ENCODE measurements at places on chromosomes 5 and 9. TPM values are rescaled to one million over a fixed set of nuclear protein-coding genes. Genes with fewer than 3 reads are reported as not detected.

Gene MROH2B
- total RNA-seq, result not detected

Gene PRRX2
- total RNA-seq, result not detected

Gene OR1J2
- total RNA-seq, result not detected

Gene PCDHA1
- not detected for total RNA-seq

Gene PBX3
- 21.4 TPM for total RNA-seq

Gene FOXD4L3
- total RNA-seq, result not detected

- DNase-seq, result no peak
These were observed 304.0 kb downstream of the TUSC1 start for GRCh38 chr9:25374281-25374680.

DNA sequence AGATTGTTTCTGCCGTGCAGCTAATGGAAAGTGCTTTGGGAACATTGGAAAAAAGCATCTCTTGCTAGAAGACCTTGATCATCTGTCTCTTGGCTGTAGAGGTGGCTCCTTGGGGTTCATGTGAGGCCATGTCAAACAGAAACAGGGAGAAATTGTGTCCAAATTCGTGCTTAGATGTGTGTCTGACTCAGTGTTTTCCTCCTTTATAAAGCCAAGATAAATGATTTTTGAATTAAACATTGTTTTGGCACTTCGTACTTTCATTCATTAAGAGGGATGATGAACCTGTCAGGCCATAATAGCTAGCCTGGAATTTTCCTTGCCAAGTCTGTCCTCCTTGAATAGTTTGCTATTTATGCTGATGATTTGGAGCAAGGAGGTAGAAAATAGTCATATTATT is 143.8 kb downstream of the FBXL7 start:
- no peak for DNase-seq

- DNase-seq, result no peak
These were observed 71.2 kb upstream of the ZNF622 start for GRCh38 chr5:16536818-16537217.

DNA sequence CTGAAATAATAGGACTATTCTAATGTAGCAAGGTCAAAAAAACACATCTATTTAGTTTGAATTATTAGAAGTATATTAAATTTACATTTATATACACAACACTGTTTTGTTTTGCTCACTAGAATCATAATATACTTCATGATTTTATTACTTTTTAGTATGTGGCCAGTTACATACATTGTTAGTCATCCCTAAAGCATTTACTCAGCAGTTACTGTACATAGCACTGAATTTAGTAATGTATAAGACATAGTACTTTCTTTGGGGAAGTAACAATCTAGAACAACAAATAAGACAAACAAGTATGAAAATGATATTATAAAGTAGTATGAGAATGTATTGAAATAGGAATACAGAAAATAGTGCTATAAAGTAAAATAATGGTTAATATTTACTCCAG is 28.2 kb downstream of the ERCC8 start:
- no peak for DNase-seq

GRCh38 chr5:139912158-139912557 is 116.5 kb downstream of the PSD2 start:
- no peak for DNase-seq

DNA sequence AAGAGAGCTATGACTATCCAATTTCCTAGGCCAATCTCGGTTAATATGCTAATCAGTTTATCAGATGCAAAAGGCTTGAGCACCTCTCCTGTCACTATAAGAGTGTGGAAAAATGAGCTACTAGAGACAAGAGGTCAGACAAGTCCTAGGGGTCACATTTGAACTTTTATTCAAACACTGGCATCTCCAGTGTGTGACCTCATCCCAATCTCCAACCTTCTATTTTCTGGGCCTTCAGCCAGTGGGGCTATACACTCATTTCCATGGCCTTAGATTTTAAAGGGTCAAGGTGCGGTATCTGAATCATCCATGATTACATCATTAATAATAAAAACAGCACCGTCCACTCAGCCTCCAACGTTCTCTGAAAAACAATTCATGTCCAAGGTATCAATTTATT is 139.6 kb upstream of the LRRTM2 start:
- no peak for DNase-seq

DNA sequence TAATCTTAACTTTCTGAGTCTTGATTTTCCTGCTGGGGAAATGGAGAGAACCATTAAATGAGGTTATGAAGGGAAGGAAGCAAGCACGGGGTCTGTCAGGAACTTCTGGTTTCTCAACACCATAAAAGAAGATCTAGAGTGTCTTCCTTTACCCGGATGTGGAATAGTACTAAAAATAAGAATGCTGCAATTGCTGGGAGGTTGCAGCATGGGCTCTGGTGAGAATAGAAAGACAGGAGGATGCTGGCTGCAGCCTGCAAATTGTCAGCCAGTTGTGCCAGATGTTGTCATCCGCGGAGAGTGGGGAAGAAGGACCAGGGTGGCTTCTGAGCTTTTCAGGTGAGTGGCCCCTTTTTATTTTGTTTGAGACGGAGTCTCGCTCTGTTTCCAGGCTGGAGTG is 69.3 kb upstream of the STC2 start:
- no peak for DNase-seq

GRCh38 chr9:35105571-35106342 is 2.8 kb upstream of the STOML2 start:
- no peak for DNase-seq

DNA sequence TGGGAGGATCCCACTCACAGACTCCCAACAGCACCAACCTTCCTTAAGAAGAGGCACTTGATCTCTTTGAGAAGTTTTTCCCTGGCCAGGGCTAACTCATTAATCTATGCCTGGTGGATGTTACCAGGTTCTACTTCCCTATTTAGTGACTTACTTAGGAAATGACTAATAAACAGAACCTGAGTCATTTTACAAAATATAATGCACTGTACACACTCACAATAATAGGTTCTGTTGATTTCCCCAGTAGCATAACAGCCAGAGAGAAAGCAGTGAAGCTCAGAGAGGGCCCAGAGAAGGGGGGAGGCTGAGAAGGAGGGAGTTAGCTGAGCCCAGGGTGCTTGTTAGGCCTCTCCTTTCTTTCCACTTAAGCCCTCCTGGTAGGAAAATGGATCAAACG is 27.1 kb downstream of the FRMD3 start:
- no peak for DNase-seq

DNA sequence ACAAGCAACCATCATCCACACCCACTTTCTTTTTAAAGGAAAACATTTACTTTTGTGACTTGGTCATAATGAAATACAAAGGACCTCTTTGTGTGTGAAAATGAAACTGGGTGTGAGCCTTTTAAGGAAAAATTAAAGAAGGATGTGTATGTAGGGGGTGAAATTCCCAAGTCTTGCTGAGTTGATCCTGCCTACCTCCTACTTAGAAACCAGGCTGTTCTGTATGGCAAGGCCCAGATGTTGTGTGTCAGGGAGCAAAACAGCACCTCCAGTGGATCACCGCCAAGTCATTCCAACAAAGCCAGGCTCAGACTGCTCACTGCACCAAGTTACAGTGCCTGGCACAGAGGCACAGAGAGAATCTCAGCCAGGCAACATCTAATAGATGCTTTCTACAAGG is 198.5 kb upstream of the FBN2 start:
- no peak for DNase-seq

DNA sequence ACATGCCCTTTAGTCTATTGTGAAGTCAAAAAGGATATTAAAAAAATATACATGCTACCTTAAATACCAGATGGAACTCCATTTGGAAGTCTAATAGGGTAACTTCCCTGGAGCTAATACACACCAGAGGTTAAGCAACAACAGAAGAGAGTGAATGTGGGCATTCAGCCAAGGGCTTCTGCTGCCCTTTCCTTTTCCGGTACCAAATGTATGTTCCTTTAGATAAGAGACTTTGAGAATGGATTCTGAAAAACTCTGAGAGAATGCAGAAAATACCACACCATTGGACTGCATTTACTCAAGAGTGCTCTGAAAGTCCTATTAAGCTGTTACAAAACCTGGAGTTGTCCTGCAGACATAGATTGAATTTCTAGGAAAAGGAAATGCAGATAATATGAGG is 23.8 kb upstream of the TRPM3 start:
- no peak for DNase-seq

- DNase-seq, result no peak
These were observed 79.0 kb upstream of the DAP start for GRCh38 chr5:10839916-10840599.

GRCh38 chr9:123302348-123303214 is 34.2 kb upstream of the STRBP start:
- no peak for DNase-seq

GRCh38 chr5:12023614-12024241 is 119.5 kb upstream of the CTNND2 start:
- DNase-seq, result no peak

DNA sequence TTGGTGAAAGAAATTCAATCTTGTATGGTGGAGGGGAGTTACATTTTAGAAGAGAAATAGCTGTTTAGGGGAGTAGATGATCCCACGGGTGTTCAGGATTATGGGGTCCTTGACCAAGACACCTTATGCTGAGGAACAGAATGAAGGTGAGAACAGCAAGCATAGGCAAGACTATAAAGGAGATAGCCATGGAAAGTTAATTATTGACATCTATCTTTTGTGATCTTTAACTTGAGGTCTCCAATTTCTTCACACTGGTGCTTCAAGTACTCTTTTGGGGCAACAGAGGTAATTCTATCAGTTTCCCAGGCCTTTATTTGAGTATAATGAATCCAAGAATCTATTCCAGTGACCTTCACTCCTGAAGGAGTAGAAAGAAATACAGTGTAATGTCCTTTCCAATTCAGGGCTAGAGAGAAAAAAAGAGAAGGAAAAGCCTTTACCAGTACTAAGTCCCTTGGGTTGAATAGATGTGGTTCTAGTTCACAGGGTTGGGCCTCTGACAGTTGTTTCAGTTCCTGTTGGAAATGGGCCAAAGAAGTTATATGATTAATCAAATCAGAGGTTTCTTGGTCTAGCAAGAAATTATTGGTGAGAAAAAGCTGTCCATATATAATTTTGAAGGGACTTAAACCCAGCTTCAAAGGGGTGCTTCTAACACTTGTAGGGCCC is 2104.1 kb upstream of the ACO1 start:
- no peak for DNase-seq

- DNase-seq, result no peak
These were observed 113.7 kb downstream of the TRIO start for GRCh38 chr5:14256756-14257393.

- DNase-seq, result no peak
These were observed 216.9 kb downstream of the SH3GL2 start for GRCh38 chr9:17795744-17796143.

DNA sequence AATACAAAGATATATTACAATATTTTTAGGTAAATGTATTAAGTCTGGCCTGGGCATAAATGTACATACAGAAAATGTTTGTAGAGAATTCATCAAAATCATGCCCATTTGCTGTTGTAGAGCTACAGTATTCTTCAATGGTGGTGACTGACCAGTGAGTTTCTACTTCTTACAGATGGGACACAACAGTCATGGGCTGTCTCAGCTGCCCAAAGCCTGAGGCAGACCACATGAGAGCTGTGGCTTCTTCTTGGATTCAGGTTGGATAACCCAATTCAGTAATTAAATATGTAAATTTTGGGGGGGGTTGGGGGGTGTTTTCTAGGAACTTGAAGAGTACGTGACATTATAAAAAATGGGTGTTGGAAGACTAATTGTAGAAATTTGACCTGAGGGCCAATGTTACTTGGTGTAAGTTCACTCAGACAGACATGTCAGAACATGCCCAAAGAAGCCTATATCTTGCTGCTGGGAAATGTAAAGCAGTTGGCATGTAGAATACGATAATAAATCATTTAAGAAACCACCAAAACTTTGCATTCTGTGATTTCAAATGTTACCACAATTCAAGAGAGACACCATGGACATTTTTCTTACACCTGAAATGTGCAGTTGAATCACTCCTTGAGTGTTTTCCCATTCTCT is 17.9 kb downstream of the STARD4 start:
- DNase-seq, result no peak

GRCh38 chr5:68353605-68354004 is 138.0 kb downstream of the PIK3R1 start:
- no peak for DNase-seq

- DNase-seq, result no peak
These were observed 482.7 kb upstream of the CD180 start for GRCh38 chr5:67679184-67679841.

- no peak for DNase-seq
These were observed 39.1 kb downstream of the COL23A1 start for GRCh38 chr5:178551059-178551458.

- DNase-seq, result no peak
These were observed 139.8 kb downstream of the MPDZ start for GRCh38 chr9:13139641-13140171.

DNA sequence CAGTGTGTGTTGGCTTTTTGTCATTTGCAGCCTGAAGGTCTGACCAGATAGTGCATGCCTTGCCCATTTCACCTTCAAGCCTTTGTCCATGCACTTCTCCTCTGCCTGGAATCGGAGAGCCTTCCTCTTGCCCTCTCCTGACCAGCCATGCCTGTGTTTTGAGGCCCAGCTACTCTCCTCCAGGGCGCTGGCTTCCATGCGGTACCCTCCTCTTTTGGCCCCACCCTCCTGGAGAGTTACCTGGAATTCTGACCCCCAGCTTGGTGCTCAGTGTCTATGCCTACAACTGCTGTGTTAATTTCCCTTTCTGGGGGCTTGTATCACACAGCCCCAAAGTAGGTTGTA is 52.5 kb downstream of the CXXC5 start:
- DNase-seq, result no peak

GRCh38 chr5:89686081-89686765 is 723.3 kb downstream of the CETN3 start:
- no peak for DNase-seq

Measured in natural killer cell treated with Interleukin-12 subunit alpha and Interleukin-12 subunit beta and Interleukin-15 and Interleukin-18, amount 100 ng/mL, for 72 hours (primary cell).